ENCODE measurements at places on chromosomes 1 and 21.

- no peak for DNase-seq
Measured at GRCh38 chr1:231985296-231986023, 358.9 kb downstream of the DISC1 start.

DNA sequence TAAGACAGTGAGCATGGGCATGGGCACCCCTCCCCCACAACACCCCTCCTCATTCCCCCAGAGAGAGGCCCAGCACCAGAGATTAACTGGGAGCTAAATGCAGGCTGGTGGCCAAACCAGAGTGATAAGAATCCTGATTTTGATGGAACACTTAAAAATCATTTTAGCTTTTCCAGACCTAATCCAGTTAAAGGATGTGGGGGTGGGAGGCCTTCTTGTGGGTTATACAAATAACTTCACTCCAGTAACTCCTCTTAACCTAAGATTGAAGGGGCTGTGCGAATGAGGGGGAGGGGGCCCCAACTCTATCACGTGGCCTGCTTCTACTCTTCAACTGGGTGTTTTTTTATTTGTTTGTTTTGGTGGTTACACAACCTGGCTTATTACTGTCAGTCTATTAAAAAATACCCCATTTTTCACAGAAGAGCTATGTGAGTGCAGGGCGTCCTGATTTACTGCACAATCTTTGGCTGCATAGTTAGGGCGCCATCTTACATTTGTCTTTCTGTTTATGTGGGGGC, 398.1 kb upstream of the LYPLAL1 start:
- DNase-seq = no peak

GRCh38 chr1:63682936-63683335, 89.7 kb downstream of the PGM1 start:
- no peak for DNase-seq

- no peak for DNase-seq
Measured at GRCh38 chr1:158046715-158047510, 53.5 kb downstream of the KIRREL1 start.
